Heart left ventricle (tissue), 16 donors: ENCODE measurements at places on chromosomes 2 and 18. TPM values are rescaled to one million over a fixed set of nuclear protein-coding genes. Genes with fewer than 3 reads are reported as not detected.
A peak's percentile ranks its signal among the peaks of the same experiment; 100 is the strongest.

DNA sequence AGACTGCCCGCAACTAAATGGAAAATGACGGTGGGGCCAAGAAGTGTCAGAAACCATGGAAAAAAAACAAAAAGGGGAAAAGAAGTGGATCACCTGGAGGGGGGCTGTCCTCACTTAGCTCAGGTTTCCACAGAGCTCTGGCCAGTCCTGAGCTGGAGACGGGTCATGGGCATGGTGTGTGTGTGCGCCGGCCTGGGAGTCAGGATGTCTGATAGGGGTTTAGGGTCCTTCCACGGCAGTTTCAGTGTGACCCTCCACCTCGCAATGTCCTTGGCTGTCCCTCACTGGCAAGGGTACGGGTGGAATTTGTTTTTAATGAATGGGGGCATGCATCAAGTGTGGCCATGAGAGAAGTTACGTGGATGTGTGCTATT lies 133.2 kb upstream of the MEIS1 start:
- no peak for DNase-seq

Gene PCARE
- polyA plus RNA-seq: 1.6 TPM

- no peak for DNase-seq
Observed at GRCh38 chr2:224994242-224994823, 47.9 kb downstream of the DOCK10 start.

GRCh38 chr2:12167525-12168317 lies 421.3 kb downstream of the LPIN1 start:
- peak; percentile 61 for DNase-seq

DNA sequence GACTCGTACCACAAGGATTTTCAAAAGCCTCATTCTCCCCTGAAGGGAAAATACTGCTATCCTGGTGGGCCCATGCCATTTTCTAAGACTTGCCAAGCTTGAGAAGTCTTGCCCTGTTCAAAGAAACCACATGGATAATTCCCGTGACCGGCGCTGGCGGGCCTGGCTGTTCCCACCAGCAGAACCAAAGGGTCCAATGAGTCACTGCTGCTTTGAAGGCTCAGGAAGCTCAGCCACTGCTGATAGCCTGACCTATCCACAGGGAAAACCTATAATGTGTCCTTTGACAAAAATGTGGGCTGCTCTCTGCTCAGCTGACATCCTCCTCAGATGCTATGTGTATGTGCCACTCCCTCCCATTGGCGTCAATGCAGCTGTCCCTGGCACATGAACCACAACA lies 137.9 kb upstream of the RAB12 start:
- no peak for DNase-seq

Gene SCN9A
- polyA plus RNA-seq: 0.08 TPM

- DNase-seq: no peak
Observed at GRCh38 chr2:177195194-177195593, 17.4 kb upstream of the HNRNPA3 start.

- DNase-seq: no peak
Observed at GRCh38 chr2:54876764-54877163, 153.3 kb downstream of the EML6 start.

Gene XPO1
- 110 TPM for polyA plus RNA-seq

- DNase-seq: no peak
Observed at GRCh38 chr2:70009762-70010575, 48.5 kb upstream of the ASPRV1 start.

- DNase-seq: no peak
Observed at GRCh38 chr2:239997686-239998409, 27.3 kb downstream of the NDUFA10 start.

DNA sequence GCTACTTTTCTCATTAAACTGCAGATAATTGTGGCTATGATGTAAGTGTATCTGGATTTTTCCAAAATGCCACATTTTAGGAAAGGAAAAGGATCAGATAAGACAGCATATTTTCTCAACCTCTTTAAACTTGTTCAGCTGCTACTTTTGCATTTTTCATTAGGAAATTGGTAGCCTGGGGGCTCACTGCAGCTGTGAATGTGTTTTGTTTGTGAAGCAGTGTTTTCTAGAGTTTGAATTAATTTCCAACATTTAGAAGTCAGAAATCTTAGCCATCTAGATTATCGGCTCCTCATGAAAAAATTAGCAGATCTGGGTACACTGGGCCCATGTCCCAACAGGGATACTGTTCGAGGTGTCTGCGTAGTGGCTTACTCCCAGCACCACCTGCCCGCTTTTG lies 56.3 kb upstream of the ZDBF2 start:
- DNase-seq: no peak

Gene CHRNG
- polyA plus RNA-seq: not detected

- DNase-seq: no peak
Observed at GRCh38 chr2:105539331-105539730, 140.5 kb upstream of the FHL2 start.

- no peak for DNase-seq
Observed at GRCh38 chr2:109563980-109564550, 49.7 kb downstream of the SEPTIN10 start.

DNA sequence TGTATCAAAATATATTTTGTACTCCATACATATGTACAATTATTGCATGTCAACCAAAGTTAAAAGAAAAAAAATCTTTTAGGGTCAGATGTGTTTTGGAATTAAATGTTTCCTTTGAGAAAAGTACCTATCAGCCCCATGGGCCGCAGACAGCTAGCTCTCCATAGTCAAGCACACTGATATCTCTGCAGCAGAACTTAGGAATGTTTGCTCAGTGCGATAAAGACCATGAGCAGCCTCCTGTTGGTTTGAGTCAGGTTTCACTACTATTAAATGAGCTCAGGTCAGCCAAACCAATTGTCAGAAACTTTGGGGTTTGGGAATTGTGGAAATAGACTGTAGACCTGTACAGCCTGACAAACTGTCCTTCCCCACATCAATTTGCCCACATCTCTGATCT lies 33.7 kb downstream of the LCT start:
- no peak for DNase-seq

GRCh38 chr2:60064687-60065389 lies 488.6 kb downstream of the BCL11A start:
- DNase-seq: no peak

DNA sequence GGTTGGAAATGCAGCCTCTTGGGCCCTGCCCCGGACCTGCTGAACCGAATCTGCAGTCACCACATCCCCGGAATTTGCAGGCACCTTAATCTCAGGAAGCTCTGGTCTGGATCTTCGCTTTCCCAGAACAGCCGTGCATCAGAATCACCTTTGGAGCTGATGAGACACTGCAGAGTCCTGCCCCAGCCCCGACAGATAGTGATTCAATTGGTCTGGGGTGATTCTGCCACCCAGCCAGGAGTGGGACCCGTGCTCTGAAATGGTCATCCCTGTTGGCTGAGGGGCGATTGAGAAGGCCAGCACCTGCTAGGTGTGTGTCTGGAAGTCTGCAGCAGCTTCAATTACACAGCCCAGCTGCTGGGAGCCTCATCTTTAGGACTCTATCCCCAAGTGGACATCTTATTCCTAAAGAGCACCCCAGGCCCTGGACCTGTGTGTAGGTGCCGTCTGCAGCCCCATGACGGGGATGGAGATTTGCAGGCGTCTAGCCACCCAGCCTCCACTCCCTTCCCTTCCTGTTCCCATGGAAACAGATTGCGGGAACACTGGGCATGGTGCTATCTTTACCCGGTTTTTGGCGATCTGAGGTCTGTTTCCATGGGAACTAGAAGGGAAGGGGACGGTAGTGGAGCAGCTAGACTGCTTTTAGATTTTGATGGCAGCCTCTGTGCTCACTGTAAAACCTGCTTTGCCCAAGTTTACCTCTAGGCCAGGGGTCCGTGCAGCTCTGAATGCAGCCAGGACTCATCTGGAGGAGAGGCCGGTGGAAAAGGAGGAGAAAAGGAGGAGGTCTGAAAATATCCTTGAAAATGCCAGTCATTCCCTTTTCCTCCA lies 156.1 kb downstream of the LDLRAD4 start:
- no peak for DNase-seq

GRCh38 chr2:34578641-34579040 lies 979.5 kb upstream of the FAM98A start:
- DNase-seq: no peak

DNA sequence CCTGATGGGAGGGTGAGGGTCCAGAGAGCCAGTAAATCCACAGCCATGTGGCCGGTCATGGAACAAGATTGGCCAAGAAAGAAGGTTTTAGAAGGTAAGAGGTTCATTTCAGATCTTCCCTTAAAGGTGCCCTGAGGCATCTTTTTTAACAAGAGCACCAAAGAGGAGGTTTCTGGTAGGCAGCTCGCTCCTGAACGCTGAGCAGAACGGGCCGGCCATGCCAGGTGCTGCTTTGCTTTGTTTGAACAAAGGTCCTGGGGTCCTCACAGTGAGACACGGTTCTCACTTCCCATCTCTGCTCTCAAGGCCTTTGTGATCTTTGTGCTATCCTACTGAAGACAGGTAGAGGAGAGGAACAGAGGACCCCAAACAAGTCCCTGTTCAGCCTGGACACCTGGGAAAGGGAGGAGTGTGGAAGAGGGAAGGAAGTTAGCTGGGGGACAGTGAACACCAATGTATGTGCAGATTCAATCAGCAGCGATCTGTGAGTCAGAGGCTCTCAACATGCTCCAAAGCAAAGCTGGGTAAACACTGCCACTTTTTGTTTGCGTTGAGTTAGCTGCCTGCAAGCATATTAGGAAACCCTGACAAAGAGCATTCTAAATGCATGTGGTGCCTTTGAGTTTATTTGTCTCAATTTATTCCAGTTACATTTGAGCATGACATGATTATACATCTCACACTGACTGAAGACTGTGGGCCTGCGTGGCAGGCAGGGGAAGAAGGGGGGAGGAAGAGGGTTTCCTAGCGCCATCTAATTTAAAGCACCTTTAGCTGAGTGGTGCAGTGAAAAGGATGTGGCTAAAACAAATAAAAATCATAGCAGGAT lies 102.4 kb downstream of the ASB1 start:
- DNase-seq: no peak

GRCh38 chr2:207260947-207261346 lies 95.2 kb upstream of the KLF7 start:
- no peak for DNase-seq

DNA sequence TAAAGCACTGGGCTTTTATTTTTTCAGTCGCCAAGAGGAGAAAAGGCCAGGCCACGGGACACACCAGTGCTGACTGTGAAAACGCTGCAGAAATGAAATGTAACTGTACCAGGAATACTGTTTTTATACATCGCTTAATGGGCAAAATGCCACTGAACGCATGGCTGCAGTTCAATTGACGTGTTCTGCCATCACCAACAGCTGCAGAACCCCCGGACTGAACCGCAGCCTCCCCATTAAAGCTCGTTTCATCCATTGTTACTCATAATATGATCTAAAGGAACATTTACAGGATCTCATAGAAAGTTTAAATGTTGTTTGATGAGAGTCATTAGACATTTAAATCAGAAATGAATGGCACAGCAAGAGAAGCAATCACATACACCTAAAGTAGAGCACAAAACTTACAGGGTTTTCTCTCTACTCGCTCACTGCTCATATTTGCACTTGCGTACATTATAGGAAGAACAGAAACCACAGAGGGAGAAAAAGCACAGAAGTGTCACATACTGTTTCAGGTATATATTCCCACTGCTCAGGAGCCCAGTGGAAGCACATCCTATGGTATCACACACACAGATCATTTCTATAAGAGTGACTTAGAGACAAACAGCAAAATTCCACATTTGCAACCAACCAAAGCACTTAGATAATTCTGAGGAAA lies 35.3 kb downstream of the TCF4 start:
- DNase-seq: no peak

Gene TYMS
- polyA plus RNA-seq: 0.34 TPM

Gene SMYD5
- 14.4 TPM for polyA plus RNA-seq

GRCh38 chr18:58323866-58324762 lies 280.1 kb downstream of the NEDD4L start:
- DNase-seq: no peak

Gene R3HDM1
- 9.4 TPM for polyA plus RNA-seq

Gene C2orf42
- 6.5 TPM for polyA plus RNA-seq

DNA sequence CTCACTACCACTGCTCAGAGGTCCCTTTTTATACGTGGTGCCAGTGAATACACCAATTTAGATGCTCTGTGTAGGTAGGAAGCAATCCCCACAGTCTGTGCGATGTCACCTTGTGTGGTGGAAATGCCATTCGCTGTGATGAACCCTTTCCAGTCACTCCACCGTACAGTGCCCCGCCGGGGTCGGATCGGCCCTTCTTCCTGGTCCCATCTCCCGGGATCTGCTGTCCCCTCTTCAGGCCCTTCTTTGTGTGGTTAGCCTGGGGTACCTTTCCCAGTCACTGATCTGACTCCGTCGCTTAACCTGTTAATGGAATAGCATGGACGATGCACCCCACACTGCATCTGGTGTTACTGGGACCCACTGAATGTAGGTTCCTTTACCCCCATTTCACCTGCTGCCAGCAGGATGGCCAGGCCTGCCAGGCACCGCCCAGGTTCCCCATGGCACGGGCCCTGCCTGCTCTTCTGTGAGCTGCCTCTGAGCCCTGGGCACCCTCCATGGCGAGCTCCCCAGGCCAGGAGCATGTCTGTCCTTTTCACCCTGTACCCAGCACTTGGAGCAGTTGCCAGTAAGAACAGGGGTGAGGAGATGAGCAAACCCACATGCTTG lies 18.0 kb downstream of the TWIST2 start:
- DNase-seq: no peak

Gene TSPYL6
- polyA plus RNA-seq: 0.03 TPM

Gene RFX8
- 0.12 TPM for polyA plus RNA-seq

DNA sequence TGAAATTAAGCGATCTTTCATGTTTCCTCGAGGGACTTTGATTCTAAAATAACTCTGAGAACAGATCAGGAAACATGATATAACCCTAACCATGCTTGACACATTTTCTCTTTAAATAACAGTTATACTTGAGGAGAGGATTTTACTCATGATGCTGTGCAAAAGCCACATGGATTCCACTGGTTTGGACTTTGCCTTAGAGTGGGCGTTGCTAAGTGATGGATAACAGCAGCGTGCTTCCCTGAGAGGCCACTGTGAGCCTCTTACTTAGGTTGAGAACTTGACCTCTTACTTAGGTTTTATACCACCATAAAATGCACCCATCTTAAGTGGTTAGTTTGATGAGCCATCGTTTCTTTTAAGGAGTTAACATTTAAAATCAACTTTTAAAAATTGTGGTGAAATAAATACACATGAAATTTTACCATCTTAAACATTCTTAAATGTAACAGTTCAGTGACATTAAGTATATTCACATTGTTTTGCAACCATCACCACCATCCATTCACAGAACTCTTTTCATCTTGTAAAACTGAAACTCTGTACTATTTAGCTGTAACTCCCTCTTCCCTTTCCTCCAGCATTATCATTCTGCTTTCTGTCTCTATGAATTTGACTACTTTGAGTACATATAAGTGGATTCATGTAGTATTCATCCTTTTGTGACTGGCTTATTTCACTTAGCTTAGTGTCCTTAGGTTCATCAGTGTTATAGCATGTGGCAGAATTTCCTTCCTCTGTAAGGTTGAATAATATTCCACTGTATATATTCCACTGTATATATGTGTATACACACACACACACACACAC lies 22.6 kb downstream of the ANXA4 start:
- DNase-seq: no peak
